ENCODE measurements at places on chromosomes 4 and X.

GRCh38 chrX:124035657-124036056 lies 74.2 kb downstream of the STAG2 start:
- no peak overlapping the region for H3K4me3 ChIP-seq
- no peak for DNase-seq
- no peak overlapping the region for H3K27ac ChIP-seq
- H3K4me1 ChIP-seq, result peaks cover 19% of the 10 kb centered on the region

DNA sequence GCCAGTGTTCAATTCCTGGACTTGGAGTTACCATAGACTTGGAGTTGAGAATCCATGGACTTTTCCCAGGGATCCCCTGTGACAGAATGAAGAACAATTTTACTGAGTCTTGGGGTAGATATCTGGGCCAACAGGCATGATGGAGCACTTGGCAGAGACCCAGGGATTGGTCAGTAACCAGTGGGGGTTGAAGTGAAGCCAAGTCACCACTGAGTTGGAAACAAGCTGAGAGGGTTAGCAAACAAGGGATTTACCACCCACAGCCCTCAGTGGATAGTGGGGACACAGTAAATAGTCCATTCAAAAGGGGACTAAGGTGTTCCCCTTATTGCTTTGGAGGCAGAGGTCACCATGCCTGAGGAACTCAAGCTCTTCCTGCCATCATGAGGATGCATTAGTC lies 281.7 kb downstream of the PPP1R2C start:
- H3K36me3 ChIP-seq, result no peaks in the 10 kb centered on the region
- no peak overlapping the region for H3K27ac ChIP-seq
- peaks cover 4% of the 10 kb centered on the region for H3K4me1 ChIP-seq
- no peak for DNase-seq

- no peak overlapping the region for H3K27ac ChIP-seq
- no peaks in the 10 kb centered on the region for H3K27me3 ChIP-seq
- H3K4me1 ChIP-seq, result no peaks in the 10 kb centered on the region
These were observed 219.7 kb upstream of the FGF13 start for GRCh38 chrX:138931212-138931611.

- H3K27me3 ChIP-seq, result no peaks in the 10 kb centered on the region
- no peak overlapping the region for H3K4me3 ChIP-seq
- H3K36me3 ChIP-seq, result no peaks in the 10 kb centered on the region
- no peaks in the 10 kb centered on the region for H3K4me1 ChIP-seq
These were observed 169.5 kb upstream of the SMARCAD1 start for GRCh38 chr4:94038195-94038594.

- H3K4me1 ChIP-seq, result no peaks in the 10 kb centered on the region
- no peaks in the 10 kb centered on the region for H3K27me3 ChIP-seq
- no peak overlapping the region for H3K4me3 ChIP-seq
- DNase-seq, result no peak
These were observed 10.7 kb upstream of the BCLAF3 start for GRCh38 chrX:20001588-20001987.

DNA sequence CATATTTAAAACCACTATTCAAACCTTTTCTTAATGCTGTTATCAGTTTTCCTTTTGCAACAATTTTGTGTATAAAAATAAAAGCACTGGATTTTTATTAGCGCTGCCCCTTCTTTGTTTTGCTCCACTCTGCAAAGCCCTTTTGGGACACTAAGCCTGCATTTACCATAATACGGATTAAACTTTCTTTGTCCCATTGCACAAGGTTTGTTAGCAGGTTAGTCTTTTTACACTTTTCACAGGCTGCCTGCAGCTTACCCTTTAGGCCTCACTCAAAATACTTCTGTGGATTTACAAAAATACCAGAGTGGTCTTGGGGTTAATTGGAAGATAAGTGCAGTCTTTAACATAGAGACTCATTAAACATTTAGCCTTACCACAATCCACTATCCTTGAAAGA lies 35.7 kb upstream of the MAB21L2 start:
- DNase-seq, result no peak
- H3K4me3 ChIP-seq, result no peak overlapping the region
- no peaks in the 10 kb centered on the region for H3K27me3 ChIP-seq
- H3K36me3 ChIP-seq, result no peaks in the 10 kb centered on the region
- no peaks in the 10 kb centered on the region for H3K4me1 ChIP-seq

GRCh38 chr4:95409750-95410149 lies 139.0 kb downstream of the UNC5C start:
- H3K36me3 ChIP-seq, result no peaks in the 10 kb centered on the region
- H3K4me3 ChIP-seq, result no peak overlapping the region
- H3K27me3 ChIP-seq, result no peaks in the 10 kb centered on the region
- DNase-seq, result no peak
- no peaks in the 10 kb centered on the region for H3K4me1 ChIP-seq

DNA sequence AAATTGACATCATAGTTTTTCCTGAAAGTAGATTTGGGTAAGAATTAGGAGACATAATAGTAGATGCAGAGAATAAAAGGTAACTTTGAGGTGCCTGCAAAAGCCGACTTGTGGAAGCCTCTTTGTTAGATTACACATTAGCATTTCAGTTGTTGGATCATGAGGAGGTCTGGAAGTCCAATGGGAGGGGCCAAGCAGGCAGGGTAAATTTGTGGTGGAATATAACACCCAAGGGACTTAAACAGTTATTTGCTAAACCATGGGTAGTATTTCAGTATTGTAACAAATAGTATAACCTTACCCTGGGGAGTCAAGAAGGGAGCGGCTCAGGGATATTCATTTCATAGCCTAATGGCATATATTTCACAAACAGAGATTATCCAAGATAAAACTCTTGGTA lies 810.7 kb upstream of the AMOT start:
- H3K27ac ChIP-seq, result no peak overlapping the region
- no peaks in the 10 kb centered on the region for H3K27me3 ChIP-seq
- no peaks in the 10 kb centered on the region for H3K36me3 ChIP-seq
- no peaks in the 10 kb centered on the region for H3K4me1 ChIP-seq

- H3K4me1 ChIP-seq, result peaks cover 80% of the 10 kb centered on the region
- peak overlapping the region; percentile 96 for H3K27ac ChIP-seq
- no peak for DNase-seq
These were observed 78.9 kb downstream of the IL21 start for GRCh38 chr4:122541996-122542395.

DNA sequence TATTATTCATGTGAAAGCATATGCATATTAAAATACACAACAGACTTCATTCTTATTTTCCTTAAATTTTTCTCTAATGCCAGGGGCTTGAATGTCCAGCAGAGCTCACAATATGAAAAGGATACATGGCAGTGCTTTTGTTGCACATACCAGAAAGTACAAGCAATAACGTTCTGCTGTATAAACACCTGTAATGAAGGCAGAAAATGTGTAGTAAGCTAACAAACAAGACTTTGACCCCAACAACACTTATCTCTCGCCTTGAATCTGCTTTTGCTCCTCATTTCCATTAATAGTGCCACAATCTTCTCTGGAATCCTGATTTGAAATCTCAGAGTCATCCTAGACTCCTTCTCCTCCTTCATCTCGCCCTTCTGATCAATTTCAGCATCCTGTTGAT lies 687.3 kb downstream of the IL1RAPL1 start:
- no peak for DNase-seq
- H3K4me3 ChIP-seq, result no peak overlapping the region
- no peaks in the 10 kb centered on the region for H3K36me3 ChIP-seq
- H3K27me3 ChIP-seq, result no peaks in the 10 kb centered on the region
- no peaks in the 10 kb centered on the region for H3K4me1 ChIP-seq

DNA sequence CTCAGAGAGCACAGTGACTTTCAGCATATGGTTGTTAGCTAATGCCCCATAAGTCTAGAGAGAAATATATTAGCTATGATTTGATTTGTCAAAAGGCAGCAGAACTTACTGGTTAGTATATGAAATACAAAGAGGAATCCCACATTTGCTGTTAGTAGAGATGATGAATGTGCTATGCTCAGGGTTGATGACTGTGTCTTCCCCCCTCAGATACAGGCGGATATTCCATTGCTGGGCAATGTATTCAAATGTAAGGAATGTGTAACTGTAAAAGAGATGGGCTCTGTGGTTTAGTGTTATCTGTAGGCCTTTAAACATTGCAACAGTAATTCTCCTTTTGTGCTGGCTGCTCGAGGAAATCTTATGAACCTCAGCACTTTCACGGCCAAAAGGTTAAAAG lies 528.9 kb upstream of the ARX start:
- no peak for DNase-seq
- H3K36me3 ChIP-seq, result no peaks in the 10 kb centered on the region
- no peaks in the 10 kb centered on the region for H3K4me1 ChIP-seq
- H3K4me3 ChIP-seq, result no peak overlapping the region
- H3K27ac ChIP-seq, result no peak overlapping the region

DNA sequence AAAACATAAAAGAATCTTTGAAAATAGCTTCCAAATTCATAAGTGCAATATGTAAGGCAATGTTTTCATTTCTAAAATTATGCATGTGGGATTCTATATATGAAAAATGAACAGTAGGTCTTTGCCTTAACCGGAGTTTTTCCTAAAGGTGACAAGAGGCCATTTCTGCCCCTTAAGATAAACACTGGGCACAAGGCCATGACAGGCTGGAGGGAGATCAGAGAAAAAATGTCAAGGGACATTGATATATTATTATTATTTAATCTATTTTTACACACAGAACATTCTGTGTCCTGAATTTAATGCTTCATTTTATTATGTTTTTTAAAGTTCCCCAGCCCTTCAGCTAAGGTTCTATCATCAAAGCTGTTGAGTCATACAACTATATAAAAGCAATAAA lies 118.8 kb downstream of the CHM start:
- H3K36me3 ChIP-seq, result no peaks in the 10 kb centered on the region
- H3K4me1 ChIP-seq, result peaks cover 9% of the 10 kb centered on the region
- H3K4me3 ChIP-seq, result no peak overlapping the region
- no peak for DNase-seq
- H3K27ac ChIP-seq, result no peak overlapping the region
- H3K27me3 ChIP-seq, result no peaks in the 10 kb centered on the region

DNA sequence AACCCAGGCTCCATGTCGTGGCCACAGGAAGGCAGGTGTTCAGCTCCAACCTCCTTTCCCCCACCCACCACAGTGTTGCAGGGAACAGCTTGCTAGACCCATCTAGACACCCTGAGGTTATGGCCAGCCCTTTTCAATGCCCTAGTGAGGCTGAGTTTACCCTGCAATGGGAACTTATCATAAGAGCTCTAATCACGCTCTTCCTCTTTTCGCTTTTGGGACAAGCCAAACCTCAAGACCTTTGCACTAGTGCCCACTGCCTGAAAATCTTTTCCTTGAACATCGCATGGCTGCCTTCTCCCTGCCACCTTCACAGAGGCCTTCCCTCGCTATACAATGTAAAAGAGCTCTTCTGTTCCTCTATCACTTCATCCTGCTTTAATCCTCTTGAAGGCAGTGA lies 2.4 kb upstream of the FGFBP2 start:
- H3K4me1 ChIP-seq, result peaks cover 38% of the 10 kb centered on the region
- no peak for DNase-seq
- no peaks in the 10 kb centered on the region for H3K36me3 ChIP-seq
- H3K27me3 ChIP-seq, result peaks cover 8% of the 10 kb centered on the region
- no peak overlapping the region for H3K4me3 ChIP-seq

DNA sequence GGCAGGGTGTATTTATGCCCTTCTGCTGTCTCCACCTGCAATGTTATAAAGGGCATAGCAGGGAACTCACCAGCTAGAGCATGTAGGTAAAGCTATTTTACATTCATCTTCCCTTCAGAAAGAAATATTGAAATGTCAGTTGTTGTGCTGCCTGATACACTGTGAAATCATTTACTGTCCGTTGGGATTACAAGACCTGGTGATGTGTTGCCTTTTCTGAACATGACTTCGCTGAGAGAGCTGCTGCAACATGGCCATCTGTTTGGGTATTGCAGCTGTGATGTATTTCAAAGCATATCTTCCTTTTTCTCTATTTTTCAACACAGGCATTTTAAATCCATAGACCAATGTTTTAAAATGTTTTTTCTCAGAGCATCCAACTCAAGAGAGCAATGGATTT lies 644.1 kb upstream of the GNPDA2 start:
- H3K4me1 ChIP-seq, result no peaks in the 10 kb centered on the region
- no peak overlapping the region for H3K4me3 ChIP-seq
- no peaks in the 10 kb centered on the region for H3K36me3 ChIP-seq
- no peaks in the 10 kb centered on the region for H3K27me3 ChIP-seq
- no peak overlapping the region for H3K27ac ChIP-seq

DNA sequence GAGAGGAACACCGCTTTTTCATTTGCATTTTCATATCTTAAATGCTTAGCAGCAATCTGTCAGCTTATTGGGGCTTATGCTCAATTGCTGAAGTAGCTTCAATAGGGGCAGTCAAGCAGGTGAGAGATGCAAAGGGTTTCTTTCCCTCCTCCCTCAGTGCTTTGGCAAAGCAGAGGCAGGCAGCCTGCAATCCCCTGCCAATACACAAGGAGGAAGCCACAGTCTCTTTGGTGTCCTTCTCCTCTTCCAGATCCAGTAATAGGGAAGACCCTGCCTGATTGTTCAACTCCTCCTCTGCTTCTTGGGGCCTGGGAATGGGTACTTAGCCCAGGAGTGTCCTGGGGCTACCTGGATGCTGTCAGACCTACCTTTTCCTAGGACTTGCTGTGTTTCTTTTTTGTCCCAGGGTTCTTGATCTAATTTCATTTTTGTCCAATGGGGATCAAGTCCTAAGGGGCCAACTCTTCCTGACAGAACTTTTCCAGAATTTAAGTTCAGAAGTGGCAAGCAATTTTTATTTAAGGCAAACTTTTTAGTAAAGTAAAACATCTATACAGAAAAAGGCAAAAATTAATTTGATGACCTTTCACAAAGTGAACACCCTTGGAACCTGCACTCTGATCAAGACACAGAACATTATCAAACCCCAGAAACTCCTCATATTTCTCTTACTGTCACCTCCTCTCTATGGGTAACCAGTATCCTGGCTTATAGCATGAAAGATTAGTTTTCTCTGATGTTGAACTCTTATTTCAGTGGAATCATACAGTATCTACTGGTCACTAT lies 260.3 kb downstream of the PPP3CA start:
- no peak overlapping the region for H3K27ac ChIP-seq
- H3K4me3 ChIP-seq, result no peak overlapping the region

GRCh38 chr4:109730619-109731545 lies 1.0 kb upstream of the PLA2G12A start:
- peak overlapping the region; percentile 92 for H3K4me3 ChIP-seq
- peak overlapping the region; percentile 61 for H3K27ac ChIP-seq
- H3K36me3 ChIP-seq, result peaks cover 2% of the 10 kb centered on the region
- H3K27me3 ChIP-seq, result no peaks in the 10 kb centered on the region

GRCh38 chr4:146310319-146311021 lies 96.1 kb downstream of the REELD1 start:
- DNase-seq, result no peak
- H3K36me3 ChIP-seq, result peaks cover 2% of the 10 kb centered on the region

DNA sequence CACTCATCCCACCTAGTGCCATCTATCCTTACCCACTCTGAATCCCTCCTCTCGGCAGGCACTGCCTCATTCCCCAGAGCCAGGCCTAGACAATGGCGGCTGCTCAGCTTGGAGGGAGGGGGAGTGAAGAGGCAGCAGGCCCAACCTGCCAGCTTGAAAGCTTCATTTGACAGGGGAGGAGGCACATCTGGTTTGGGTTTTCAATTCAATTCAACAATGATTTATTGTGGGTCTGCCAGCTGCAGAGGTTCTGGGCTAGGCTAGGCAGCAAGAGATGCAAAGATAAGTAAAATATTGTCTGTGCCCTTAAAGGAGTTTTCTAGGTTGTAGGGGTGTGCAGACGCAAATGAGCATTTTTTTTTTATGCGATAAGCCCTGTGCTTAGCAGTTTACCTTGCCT lies 58.5 kb downstream of the RTL9 start:
- H3K27ac ChIP-seq, result no peak overlapping the region
- no peak overlapping the region for H3K4me3 ChIP-seq
- no peak for DNase-seq

- H3K27me3 ChIP-seq, result peaks cover 16% of the 10 kb centered on the region
- no peak overlapping the region for H3K27ac ChIP-seq
- H3K4me1 ChIP-seq, result peaks cover 7% of the 10 kb centered on the region
- no peaks in the 10 kb centered on the region for H3K36me3 ChIP-seq
- DNase-seq, result no peak
These were observed 40.2 kb upstream of the PPP2R3B start for GRCh38 chrX:426881-427280.
